ENCODE measurements at places on chromosomes 16 and 17. TPM values are rescaled to one million over a fixed set of nuclear protein-coding genes. Genes with fewer than 3 reads are reported as not detected.

The BEAN1 gene
- total RNA-seq: not detected

The DOC2B gene
- 44.9 TPM for total RNA-seq

The KRT40 gene
- total RNA-seq: not detected

The PYY gene
- not detected for total RNA-seq

The SOX8 gene
- total RNA-seq: not detected

The SLC5A10 gene
- 0.53 TPM for total RNA-seq

The PRRT2 gene
- 1.9 TPM for total RNA-seq

DNA sequence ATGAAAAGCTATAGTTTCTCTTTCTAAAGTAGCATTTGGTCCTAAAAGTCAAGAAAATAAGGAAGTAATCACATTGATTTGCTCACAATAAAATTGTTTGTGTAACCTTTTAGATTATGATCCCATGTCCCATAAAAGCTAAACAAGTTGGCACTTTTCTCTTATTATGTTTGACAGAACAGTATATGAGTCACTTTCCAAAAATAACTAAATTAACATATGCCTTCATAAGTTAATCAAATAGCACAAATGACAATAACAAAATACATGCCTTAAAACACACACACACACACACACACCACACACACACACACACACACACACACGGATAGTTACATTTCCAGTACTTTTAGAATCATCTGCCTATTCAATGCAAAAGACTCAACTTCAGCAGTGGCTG is 2.8 kb downstream of the MED13 start:
- no peaks in the 10 kb centered on the region for H3K27me3 ChIP-seq
- DNase-seq: no peak
- H3K27ac ChIP-seq: peak overlapping the region; percentile 100
- no peak overlapping the region for H3K4me3 ChIP-seq
- peaks cover 37% of the 10 kb centered on the region for H3K36me3 ChIP-seq

DNA sequence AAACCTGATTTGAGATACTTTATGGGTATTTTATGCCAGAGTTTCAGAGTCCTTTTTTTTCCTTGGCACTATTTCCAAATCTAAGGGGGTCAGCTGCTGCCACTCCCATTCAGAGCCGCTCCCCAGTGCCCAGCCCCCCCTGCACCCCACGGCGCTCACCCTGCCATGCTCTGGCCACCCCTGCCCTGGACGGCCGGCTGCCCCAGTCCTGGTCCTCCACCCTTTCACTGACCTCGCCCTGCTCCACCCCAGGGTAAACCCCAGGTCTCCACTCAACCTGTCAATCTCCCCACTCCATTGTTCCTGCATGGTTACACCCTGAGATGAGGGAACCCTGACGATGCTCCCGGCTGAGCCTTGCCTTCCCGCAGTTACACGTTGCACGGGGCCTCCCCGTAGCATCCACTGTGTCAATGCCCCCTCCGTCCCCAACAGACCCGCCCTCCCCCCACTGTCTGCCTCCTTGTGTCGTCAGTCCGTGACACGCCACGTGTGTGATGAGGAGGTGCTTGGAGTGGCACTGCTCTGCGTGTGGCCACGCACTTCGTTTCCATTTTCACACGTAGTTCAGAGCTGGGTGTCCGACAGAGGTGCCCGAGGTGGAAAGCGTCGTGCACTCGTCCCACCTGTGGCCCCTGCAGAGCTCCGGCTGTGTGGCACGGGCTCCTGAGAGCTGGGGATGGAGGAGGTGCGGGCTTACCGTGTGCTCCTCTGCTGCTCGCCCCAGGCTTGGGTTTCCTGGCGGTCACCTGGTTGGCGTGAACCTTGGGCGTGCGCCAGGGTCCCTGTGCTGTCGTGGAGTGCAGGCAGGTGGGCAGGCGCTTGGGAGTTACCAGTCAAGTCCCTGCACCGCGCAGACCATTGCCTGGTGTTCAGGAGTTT is 116.5 kb downstream of the BANP start:
- no peaks in the 10 kb centered on the region for H3K27me3 ChIP-seq
- H3K4me3 ChIP-seq: no peak overlapping the region
- DNase-seq: no peak
- peaks cover 94% of the 10 kb centered on the region for H3K36me3 ChIP-seq
- no peak overlapping the region for H3K27ac ChIP-seq

DNA sequence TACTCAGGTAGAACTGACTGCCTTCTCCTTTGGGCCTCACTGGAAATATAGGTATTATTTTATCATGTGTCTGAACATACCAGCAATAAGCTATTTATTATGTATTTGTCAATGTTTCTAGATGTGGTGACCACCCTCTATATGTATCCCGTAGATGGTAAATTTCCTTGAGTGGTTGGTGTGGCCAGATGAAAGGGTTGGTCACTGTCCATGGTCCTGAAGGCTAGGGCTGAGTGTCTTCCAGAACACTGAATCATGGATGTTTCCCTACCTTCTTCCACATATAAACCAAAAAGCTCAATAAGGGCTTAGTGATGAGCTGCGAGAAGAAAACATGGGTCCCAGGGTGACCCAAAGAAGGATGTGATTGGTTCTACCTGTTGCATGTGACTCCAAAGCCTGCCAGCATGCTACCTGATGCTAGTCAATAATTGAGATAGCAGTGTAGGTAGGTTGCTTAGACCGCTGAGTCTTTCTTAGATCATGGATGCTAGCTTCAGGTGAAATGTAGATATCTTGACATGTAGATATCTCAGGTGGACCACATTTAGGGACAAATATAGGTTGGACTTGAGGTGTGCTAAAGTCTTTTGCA is 150.3 kb downstream of the ASIC2 start:
- H3K27me3 ChIP-seq: no peaks in the 10 kb centered on the region
- no peaks in the 10 kb centered on the region for H3K36me3 ChIP-seq
- H3K4me1 ChIP-seq: no peaks in the 10 kb centered on the region
- no peak for DNase-seq
- no peak overlapping the region for H3K4me3 ChIP-seq

DNA sequence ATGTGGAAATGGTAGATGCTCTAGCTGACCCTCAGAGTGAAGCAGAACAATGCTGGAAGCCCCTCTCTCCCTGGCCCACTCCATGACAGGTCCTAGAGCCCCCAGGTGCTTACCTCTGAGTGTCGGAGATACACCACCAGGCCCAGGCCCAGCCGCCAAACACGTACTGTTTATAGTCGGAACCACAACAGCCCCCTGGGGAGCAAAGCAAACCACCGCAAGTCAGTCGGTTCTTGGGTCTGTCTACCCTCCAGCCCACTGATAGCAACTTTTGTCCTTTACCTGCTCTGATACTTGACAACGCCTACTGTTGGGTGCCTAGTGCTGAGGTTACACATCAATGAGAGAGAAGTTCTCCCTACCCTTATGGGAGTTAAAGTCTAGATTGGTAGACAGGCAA is 8.7 kb downstream of the FLOT2 start:
- H3K27ac ChIP-seq: no peak overlapping the region
- no peaks in the 10 kb centered on the region for H3K27me3 ChIP-seq
- no peak overlapping the region for H3K4me3 ChIP-seq
- DNase-seq: no peak
- H3K4me1 ChIP-seq: peaks cover 46% of the 10 kb centered on the region

DNA sequence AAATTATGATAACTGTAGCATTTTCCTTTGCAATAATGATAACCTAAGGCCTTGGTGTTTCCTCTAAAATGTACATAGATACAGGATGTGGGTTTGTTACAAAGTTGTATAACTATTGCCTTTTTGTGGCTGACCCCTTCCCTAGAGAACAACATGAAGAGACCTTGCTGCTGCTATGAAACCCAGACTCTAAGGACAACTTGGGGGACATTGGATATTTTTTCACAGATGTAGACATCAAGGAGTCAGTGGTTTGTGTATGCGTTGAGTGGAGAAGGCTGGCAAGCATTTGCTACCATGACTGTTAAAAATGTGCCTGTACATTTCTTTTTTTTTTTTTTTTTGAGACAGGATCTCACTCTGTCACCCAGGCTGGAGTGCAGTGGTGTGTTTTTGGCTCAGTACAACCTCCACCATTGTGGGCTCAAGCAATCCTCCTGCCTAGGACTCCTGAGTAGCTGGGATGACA is 12.3 kb downstream of the HMOX2 start:
- peak overlapping the region; percentile 62 for H3K27ac ChIP-seq
- peaks cover 3% of the 10 kb centered on the region for H3K36me3 ChIP-seq
- no peak overlapping the region for H3K4me3 ChIP-seq
- H3K4me1 ChIP-seq: no peaks in the 10 kb centered on the region

DNA sequence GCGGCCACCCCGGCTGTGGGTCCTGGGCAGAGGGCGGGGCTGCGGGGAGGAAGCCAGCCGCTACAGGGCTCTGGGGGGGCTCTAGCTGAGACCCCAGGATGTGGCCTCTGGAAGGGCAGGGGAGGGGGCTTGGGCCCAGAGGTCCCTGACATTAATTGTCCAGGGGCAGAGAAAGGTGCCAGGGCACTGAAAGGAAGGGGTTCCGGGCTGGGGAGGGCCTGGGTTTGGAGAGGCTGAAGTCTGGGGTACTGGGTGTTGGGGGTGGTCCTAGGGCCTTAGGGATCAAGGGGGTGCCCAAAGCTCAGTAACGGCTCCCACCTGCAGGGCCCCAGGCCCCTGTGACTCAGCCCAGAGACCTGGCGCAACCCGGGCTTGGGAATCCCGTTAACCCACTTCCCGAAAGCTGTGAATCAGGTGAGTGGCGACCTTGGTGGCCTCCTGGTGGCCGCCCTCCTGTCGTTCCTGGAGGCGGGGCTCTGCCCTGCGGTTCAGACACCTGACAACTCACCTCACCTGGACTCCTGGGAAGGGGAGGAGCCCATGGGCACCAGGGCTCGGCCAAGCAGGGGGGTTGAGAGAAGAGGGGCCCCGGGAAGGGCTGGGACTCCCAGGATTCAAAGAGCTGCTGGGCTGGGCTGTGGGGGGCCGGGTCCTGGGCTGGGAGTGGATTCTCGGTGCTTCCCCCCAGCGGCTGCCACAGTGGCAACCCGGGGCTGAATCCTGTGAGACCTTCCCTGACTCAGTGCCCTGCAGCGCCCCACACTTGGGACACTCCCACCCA is 465 bp upstream of the PRSS22 start:
- H3K27me3 ChIP-seq: no peaks in the 10 kb centered on the region
- H3K27ac ChIP-seq: peak overlapping the region; percentile 89
- peak overlapping the region; percentile 48 for H3K4me3 ChIP-seq
- peaks cover 41% of the 10 kb centered on the region for H3K4me1 ChIP-seq
- H3K36me3 ChIP-seq: no peaks in the 10 kb centered on the region

DNA sequence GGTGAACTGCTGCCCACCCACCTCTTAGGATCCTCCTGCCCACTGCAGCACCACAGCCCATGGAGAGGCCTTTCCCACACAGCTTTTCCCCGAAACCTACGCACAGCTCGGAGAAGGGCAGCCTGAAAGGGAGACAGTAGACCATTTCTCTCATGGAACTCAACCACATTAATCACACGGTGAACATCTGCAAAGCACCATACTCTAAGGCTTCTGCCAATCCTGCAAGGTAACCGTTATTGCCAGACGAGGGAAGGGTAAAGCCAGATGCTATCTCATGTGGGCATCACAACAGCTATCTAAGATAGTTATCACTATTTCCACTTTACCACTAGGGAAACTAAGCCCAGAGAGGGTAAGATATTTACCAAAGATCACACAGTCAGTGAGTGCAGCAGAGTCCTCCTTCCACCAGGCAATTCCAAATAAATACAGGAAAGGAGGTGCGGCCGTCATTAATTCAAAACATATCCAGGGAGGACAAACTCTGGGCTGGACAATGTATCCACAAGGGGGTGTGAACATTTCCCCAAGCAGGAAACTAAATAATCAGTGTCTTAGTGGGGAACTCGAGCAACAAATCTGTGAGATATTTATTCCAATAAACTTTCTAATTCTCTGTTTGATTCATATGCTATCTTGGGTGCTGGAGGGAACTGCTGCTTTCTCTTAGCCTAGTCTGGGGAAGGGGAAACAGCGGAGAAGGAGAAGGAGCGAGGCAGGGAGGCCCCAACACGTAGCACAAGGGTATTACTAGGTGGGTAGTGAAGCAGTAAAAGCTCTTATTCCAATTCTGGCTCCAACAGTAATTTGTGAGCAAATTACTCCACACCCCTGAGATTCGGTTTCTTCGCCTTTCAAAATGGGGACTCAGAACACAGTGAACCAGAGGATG is 723 bp downstream of the TMEM186 start:
- peak overlapping the region; percentile 89 for H3K27ac ChIP-seq
- peak overlapping the region; percentile 78 for H3K4me3 ChIP-seq
- DNase-seq: no peak

GRCh38 chr16:85602402-85603202 is 10.5 kb upstream of the GSE1 start:
- H3K4me3 ChIP-seq: no peak overlapping the region
- H3K27me3 ChIP-seq: no peaks in the 10 kb centered on the region

- H3K27ac ChIP-seq: peak overlapping the region; percentile 88
- H3K4me3 ChIP-seq: peak overlapping the region; percentile 52
- peaks cover 6% of the 10 kb centered on the region for H3K4me1 ChIP-seq
Observed at GRCh38 chr17:41503202-41503601, 2.2 kb downstream of the KRT13 start.

GRCh38 chr16:74192281-74192797 is 104.3 kb upstream of the PSMD7 start:
- H3K27me3 ChIP-seq: no peaks in the 10 kb centered on the region
- H3K36me3 ChIP-seq: no peaks in the 10 kb centered on the region
- no peaks in the 10 kb centered on the region for H3K4me1 ChIP-seq
- DNase-seq: no peak
- H3K4me3 ChIP-seq: no peak overlapping the region
- no peak overlapping the region for H3K27ac ChIP-seq

All from esophagus squamous epithelium (tissue), 5 donors.